ENCODE measurements at places on chromosomes 3 and 15.

DNA sequence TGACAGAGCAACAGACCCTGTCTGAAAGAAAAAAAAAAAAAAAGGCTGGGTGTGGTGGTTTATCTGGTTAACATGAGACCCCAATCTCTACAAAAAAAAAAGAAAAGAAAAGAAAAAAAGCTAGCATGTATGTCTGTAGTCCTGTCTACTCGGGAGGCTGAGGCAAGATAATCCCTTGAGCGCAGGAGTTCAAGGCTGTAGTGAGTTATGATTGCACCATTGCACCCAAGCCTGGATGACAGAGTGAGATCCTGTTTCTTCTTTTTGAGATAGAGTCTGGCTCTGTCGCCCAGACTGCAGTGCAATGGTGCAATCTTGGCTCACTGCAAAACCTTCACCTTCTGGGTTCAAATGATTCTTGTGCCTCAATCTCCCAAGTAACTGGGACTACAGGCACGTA is 8.4 kb upstream of the DHX30 start:
- DNase-seq = no peak

DNA sequence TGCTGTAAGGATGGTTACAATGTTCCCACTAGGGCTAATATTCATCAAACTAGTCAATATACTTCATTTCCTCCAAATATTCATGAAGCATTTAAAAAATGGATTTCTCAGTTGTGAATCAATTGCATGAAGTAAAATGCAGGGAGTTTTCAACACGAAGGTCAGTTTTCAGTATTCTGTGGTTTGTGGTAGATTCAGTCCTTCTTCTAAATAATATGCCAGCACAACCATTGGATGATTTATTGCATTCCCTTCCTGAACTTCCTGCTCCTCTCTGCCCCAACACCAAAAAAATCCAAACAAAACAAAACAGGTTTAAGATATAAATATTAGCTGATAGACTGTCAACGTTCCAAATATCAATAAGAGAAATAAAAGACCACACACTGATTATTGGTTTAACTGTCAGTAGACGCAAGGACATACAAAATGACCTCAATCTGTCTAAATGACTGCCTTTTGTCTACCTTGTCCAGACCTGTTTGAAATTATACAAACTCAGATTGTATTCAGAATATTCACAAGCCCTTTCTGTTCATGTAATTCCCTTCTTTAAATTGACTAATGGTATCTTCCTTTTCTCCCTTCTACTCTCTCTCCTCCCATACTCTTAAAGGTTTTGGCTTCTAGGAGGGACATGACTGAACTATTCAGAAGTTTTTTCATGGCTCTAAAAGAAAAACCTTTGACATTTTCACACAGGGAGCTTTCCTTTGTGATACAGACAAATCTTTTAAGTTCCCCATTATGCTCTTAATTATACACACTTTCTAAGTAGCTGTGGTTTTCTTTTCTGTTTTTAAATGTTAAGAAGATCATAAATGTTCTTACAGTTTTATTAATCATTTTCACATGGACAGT is 92.6 kb upstream of the STT3B start:
- DNase-seq = no peak

GRCh38 chr3:29280404-29281093 is at the start of gene RBMS3:
Gene RBMS3, plus strand, starts transcription at chr3:29281071.
- no peak for DNase-seq

DNA sequence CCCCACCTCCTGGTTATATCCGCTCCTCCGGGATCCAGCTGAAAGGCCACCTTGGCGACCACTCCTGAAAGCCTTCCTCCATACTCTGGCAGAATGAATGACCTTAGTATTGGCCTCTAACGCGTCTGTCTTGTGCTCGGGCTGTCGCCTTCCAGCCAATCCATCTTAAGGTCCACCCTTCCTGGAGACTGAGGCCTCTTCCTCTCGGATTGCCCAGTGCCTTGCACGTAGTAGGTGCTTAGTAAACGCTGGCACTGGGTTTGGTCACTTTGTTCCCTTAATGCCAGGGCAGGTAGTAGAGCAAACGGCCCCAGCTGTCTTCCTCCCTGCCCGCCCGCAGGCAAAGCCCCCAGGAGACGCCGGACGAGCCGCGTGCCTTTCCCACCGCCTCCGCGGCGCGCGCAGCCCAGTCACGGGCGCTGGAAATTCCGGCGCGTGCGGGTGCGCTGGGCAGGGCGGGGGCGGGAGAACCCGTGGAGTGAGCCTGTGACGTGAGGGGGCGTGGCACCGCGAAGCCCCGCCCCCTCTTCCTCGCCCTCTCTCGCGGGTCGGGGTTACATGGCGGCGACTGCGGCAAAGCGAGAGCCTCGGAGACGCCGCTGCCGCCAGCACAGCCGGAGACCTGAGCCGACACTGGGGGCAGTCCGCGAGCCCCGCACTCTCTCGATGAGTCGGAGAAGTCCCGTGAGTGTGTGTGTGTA is at the start of gene MAPK6:
TSS of gene MAPK6 (plus strand) at position 527 of the 701 bp plus-strand sequence. CDS start 27,242 bp downstream, outside the sequence.
- DNase-seq = peak; percentile 82
